ENCODE measurements at places on chromosomes 2 and 18.

- no peak for DNase-seq
Measured at GRCh38 chr2:239882781-239883180, 142.4 kb downstream of the NDUFA10 start.

- no peak for DNase-seq
Measured at GRCh38 chr2:104574367-104574766, 279.5 kb upstream of the POU3F3 start.

DNA sequence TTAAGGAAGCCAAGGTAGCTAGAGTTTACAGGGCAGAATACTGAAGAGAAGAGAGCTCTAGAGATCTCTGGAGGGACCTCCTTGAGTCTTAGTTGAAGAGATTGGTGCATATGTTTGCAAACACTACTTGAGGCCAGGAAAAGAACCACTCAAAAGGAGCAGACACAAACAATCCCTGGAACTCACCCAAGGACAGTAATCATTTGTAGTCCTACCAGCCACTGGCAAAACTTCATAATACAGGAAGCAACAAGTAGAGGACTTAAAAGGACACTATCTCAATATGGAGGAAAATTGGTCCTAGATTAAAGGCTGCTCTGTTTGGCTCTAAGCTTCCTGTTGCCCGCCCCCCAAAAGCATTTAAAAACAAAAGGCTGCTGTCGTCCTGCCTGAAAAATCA, 46.9 kb upstream of the UBXN4 start:
- DNase-seq = no peak

- DNase-seq = no peak
Measured at GRCh38 chr18:61607867-61608266, 274.6 kb downstream of the CDH20 start.

- DNase-seq = no peak
Measured at GRCh38 chr2:84959095-84959565, 11.8 kb upstream of the KCMF1 start.

DNA sequence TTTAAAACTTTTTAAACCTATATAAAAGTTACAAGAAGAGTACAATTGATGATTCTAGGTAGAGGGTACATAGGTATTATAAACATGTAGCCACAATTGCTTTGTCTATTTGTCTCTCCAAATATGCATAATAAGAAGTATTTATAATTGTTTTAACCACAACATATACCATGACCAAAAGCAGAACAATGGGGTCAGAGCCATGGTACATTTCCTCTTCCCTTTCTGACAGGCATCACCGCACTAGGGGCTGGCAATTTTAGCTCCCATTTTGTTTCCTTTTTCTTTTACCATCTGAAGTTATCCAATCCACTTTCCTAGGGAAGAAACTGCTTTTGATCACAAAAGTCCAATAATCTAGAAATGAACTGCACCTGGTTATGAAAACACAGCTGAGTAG, 49.3 kb downstream of the TMX3 start:
- no peak for DNase-seq

DNA sequence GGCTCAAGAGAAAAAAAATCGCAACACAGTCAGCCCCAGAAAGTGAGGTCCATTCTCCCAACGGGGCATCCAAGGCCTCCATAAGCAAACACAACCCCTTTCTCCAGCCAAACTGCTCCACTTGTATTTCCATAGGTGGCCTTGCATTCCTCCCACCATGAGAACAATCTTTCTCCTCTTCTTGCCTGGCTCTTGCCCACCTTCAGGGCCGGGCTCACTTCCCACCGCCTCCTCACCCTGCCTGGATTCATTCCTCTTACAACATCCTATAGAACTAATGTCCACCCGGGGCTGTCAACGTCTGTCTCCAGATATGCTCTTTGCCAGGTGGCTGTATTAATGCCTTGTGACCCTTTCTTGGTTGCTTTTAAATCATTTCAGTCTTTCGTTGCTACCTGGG, 124.5 kb downstream of the SMAD7 start:
- DNase-seq = no peak

GRCh38 chr2:112783187-112783714, 1.0 kb downstream of the IL1A start:
- no peak for DNase-seq

- no peak for DNase-seq
Measured at GRCh38 chr18:13621886-13622619, 104.3 kb downstream of the FAM210A start.

DNA sequence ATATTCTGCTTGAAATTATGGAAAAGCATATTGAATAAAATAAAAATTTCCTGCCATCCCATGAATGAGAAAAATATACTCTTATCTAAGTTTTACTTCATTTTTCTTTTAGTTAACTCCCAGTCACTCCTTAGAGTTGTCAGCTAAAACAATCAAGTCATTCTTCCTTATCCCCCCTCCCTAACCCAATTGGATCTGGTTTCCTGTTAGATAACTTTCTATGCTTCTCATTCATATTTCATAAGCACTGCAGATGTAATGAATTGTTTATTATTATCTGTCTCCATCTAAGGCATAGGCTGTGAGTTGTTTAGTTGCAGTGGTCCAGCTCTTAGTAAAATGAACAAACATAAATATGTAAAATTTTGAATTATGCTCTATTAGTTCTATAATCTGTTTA, 244.0 kb upstream of the GCFC2 start:
- no peak for DNase-seq

DNA sequence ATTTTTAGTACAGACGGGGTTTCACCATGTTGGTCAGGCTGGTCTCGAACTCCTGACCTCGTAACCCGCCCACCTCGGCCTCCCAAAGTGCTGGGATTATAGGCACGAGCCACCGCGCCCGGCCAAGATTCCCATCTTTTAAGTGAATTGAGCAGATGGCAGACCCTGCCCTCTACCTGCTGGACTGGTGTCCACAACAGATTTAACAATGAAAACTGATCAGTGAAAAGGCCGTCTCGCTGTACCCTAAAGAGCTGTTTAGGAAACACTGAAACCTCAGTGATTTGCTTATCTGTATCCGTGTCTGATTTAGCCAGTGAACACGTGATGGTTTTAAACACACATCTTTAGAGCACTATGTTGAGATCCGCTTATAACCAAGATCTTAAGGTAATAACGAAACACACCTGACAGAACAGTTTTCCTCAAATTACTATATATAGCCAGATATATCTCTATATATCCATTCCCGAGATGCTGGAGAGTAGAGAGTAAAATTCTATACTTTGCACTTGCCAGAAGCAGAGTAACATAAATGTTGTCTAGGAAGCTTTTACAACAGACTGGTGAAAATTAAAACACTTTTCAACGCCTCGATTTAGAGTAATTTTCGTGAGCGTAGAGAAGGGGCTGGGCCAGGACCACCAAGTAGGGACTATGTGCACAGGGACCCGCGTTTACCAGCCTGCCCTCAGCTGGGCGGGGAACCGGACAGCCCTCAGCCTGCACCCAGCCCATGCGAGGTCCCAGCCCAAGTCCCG, 594 bp downstream of the FAM161A start:
- DNase-seq = no peak

DNA sequence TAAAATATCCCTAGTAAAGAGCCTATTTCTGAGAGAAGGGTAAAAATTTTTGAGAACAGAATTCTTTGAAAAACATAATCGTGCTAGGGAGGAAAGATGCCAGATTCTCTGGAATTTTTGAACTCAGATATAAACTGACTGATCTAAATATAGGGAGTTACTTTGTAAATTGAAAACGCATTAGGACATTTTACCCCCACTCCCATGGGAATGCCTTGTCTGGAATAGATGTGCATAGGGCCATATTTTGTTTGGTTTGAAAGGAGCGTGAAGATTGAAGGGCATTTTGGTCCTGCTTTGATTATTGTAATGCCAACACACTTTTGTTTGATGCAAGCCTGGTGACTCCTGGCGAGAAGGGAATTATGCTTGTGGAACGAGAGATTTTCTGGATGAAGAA, 158.7 kb upstream of the DPP10 start:
- DNase-seq = no peak

DNA sequence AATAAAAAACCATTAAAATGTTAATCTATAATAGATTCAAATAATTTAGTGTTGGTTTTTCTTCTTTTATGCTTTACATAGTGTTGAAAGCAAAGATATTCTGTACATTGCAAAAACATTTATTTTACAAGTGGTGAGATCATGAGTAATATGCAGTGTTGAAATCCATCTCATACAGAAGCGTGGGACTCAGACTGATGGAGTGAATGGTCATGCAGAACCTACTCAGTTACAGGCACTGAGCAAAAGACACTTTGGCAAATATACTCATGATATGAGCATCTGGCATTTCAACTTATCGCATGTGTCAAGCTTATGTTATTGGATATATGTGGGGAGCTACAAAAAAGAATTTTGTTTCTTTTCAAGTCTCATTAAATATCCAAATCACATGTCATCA, 620.2 kb upstream of the NETO1 start:
- no peak for DNase-seq

DNA sequence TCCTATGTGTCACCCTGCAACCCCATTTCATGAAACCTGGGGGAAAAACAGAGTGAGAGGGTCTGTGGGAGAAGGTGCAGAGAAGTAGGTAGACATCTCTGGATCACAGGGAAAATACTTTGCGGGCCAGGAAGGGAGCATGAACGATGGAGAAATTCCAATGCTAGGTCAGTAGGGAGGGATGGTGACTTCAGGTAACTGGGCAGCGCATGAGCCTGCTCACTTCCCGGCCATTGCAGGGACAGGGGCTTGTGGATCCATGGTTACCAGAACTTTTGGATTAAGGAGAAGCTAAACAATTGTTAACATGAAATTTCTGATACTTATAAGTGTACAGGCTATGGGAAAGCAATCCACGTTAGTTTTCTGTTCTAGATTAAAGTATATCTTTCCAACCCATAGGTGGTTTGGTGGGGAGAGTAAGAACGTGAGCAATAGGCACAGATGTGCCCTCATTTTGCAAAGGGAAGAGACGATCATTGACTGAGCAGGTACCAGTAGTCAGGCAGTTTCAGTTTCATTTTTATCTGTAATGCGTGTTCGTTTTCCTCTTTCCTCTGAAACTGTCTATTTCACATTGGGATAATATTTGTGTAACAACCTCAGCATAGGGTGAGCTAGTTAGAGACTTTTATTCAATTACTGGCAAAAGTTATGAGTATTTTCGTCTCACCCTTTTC, 65.0 kb downstream of the NYAP2 start:
- no peak for DNase-seq

GRCh38 chr2:139218181-139218580, 438.0 kb upstream of the NXPH2 start:
- no peak for DNase-seq

DNA sequence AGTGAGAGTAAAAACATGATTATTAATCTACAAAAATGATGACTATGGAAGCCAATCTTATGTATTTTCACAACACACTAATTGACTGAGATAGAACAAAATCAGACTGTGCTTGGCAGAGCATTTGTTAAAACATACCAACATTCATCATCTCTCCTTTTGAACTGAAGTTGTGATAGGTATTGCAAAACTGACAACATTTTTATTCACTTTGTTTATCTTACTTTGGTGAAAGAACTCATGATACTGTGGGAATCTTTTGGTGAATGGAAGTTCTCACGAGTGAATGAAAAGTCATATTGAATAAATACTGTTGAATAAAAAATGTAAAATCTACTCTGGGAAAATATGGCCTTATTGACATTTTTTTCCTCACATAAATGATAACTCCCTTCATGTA, 1430.2 kb upstream of the PIK3C3 start:
- no peak for DNase-seq

Data from stimulated activated CD8-positive, alpha-beta memory T cell treated with anti-CD3 and anti-CD28 coated beads, Interleukin-4, amount 100 ng/mL, for 1 hour (primary cell).